SIG-M5 (cell line): ENCODE measurements at places on chromosomes 7 and 10.

- DNase-seq, result no peak
These were observed 205.6 kb upstream of the TCF7L2 start for GRCh38 chr10:112744181-112745096.

DNA sequence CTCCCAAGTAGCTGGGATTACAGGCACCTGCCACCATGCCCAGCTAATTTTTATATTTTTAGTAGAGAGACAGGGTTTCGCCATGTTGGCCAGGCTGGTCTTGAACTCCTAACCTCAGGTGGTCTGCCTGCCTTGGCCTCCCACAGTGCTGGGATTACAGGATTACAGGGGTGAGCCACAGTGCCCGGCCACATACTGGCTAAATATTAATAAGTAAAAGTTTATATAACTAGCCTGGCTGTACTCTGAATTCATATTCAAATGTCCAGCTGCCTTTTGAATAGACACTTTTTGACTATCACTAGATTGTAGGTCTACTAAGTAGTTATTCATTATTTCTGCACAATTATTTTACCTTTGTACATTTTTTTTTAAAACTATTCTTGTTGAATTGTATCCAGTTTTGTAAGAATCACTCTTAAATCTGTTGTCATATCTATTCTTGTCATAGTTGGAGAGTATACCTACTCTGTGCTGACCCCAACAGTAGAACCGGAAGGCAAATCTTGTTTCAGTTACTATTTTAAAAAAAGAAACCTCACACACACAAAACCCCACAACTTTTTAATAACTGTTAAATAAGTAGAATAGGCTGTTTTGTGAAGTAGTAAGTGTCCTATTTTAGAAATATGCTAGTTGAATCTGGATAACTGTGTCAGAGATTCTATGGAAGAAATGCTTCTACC is 29.6 kb downstream of the MINPP1 start:
- no peak for DNase-seq

DNA sequence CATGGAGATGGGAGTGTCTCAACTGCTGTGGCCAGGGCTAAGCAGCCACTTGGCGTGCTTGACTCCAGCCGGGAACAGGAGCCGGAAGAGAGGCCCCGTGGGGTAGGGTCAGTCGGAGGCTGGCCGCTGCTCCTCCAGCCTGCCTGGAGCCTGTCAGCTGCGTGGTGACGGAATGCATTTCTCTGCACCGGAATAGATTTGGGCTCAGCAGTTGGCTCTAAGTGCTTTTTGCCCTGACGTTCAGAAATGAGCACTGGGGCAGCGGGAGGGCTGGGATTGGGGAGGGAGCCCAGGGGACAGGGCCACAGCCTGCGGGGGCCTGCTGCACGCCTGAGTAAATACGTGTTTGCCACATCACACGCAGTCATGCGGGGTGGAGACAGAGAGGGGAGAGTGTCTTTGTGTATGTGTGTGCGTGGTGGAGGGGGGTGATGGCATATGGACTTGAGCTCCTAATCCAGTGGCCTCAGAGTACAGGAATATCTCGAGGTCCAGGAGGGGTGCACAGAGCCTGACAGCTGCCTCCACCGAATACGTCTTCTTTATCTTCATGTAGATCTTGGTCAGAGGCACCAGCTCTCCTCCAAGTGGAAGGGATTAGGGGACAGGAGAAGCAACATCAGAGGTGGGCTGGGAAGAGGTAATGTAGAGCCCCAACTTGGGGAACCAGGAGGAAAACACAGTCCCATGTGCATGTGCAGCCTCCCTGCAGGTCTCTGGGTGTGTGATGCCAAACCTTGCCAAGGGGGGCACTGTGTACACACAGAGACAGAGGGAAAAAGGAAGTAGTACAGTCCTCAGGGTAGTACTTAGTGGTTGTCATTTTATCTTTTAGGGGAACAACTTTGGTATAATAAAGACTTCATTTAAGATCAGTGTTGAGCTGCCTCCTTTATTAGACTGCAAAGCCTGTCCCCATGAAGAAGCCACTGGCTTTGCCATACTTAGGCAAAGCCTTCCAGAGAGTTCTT is 151.4 kb downstream of the CDH23 start:
- DNase-seq, result peak; percentile 22

GRCh38 chr7:143181349-143181748 is 1.9 kb upstream of the TAS2R39 start:
- no peak for DNase-seq

- DNase-seq, result no peak
These were observed 8.9 kb downstream of the FLNC start for GRCh38 chr7:128838981-128839731.

DNA sequence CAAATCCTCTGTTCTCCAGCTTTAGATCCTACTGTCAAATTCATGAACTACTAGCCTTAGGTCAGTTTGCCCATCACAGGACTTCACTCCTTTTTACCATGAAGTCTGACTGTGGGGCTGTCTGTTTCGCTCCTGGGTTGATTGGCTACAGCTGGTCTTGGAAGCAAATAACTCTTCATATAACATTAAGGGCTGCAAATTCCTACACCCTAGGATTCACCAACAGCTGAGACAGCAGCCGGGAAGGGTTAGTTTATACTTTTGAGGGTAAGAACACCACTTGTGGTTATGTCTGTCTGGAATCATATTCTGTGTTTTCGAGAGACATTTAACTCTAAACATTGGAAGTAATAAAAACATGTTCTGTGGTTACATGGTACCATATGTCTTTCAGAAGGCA is 55.9 kb upstream of the KIAA1217 start:
- no peak for DNase-seq
